Nephron progenitor cell (in vitro differentiated cells): ENCODE measurements at places on chromosomes 16 and 17.

- no peak for DNase-seq
Measured at GRCh38 chr17:28196636-28197035, 122.4 kb upstream of the TMEM97 start.

GRCh38 chr16:81442220-81442915 lies 2.2 kb upstream of the CMIP start:
- DNase-seq = no peak

GRCh38 chr17:10070690-10071089 lies 127.7 kb downstream of the GAS7 start:
- DNase-seq = no peak

GRCh38 chr17:79054200-79054960 lies 20.2 kb upstream of the ENGASE start:
- no peak for DNase-seq

- no peak for DNase-seq
Measured at GRCh38 chr17:16100737-16101400, 101.2 kb downstream of the TTC19 start.

DNA sequence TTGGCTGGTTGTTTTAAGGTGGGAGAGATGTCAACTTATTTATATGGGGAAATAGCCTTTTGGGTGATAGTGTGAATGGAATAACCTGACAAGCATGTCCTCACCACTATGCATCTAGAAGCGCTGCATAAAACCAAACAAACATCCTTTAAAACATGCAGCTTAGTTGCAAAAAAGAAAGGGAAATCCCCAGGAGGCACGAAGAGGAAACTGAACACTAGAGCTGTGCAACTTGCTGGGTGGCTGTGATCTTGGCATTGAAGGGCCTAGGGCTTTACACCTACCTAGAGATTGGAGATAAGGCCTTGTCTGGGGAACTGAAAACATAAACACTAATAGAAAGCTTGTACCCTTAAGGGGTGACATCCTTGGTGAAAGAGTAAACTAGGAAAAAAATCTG lies 7.3 kb downstream of the C16orf54 start:
- no peak for DNase-seq

- DNase-seq = no peak
Measured at GRCh38 chr16:64390102-64390501, 731.8 kb downstream of the CDH11 start.
